ENCODE measurements at places on chromosomes 5 and 9. TPM values are rescaled to one million over a fixed set of nuclear protein-coding genes. Genes with fewer than 3 reads are reported as not detected.
A peak's percentile ranks its signal among the peaks of the same experiment; 100 is the strongest.

- DNase-seq, result peak; percentile 50
Observed at GRCh38 chr5:1593903-1594356, 70.2 kb upstream of the LPCAT1 start.

- no peak for DNase-seq
Observed at GRCh38 chr9:72506615-72507014, 14.8 kb upstream of the TMC1 start.

GRCh38 chr5:157657516-157657915, 5.3 kb upstream of the SOX30 start:
- no peak for DNase-seq

DNA sequence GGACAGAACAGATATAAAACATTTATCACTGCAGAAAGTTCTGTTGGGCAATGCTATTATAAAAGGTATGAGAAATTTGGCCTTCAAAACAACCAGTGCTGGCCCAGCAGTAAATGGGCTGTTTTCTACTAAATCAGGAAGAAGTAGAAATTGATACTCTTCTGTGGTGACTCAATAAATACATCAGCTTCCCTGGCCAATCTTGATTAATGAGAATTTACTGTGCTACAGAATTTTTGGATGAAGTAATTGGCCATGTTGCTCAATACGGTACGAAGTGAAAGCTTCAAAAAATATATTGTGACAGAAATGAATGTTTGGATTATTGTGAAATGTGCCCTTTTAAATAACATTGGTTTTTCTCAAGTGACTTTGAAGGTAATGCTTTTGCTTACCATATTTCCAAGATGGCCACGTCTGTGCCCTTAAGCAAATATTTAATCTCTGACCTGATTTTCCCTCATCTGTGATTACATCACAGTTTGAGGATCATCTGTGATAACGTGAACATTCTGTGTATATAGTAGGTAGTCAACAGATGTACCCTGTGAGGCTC, 4.2 kb downstream of the DNAJA1 start:
- DNase-seq, result no peak

- DNase-seq, result no peak
Observed at GRCh38 chr9:89153232-89154017, 25.2 kb downstream of the SHC3 start.

GRCh38 chr5:6873359-6873758, 160.1 kb downstream of the TENT4A start:
- no peak for DNase-seq

DNA sequence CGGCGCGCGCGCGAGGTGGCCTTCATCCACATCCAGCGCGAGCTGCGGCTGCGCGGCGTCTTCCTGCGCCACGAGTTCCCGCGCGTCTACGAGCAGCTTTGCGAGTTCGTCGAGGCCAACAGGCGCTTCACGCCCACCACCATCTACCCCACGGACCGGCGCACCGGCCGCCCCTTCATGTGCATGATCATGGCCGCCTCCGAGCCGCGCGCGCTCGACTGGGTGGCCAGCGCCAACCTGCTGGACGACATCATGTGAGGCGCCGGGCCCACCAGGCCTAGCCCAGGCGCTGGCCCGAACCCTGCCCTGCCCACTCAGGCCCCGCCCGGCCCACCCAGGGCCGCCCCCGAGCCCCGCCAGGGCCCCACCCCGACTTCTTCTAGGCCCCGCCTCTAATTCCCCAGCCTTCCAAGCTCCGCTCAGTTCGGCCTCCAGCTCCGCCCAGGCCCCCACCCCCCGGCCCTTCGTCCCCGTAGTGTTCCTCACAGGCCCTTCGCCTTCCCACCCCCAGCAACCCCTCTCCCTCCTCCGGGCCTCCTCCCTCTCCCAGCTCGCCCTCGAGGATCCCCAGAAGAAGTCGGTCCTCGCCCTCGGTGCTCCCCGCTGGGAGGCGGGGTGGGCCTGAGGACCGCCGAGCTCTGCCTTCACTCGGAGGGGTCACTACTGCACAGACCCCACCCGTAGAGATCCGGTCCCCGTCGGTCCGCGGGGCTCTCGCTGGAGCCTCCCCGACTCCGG, 2.0 kb upstream of the PHPT1 start:
- peak; percentile 82 for DNase-seq

- no peak for DNase-seq
Observed at GRCh38 chr5:149149942-149150341, 8.6 kb downstream of the ABLIM3 start.

DNA sequence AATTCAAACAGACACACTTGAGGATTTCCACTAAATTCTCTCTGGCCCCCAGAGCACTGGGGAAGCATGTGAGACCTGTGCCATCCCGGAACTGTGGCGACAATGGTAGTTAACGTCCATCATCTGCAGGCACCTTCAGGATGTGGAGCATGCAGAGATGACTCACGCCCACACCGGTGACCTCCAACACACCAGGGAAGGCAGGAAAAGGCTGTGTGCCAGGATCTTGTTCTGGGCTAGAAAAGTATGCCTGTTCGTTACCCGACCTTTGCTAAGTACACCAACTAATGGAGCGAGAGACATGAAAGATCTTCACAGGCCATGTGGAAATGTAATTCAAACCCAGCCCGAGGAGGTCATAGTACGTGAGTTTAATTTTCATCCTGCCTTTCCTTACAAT, 208.8 kb downstream of the MELK start:
- no peak for DNase-seq

GRCh38 chr9:111064160-111064837, 26.0 kb upstream of the LPAR1 start:
- no peak for DNase-seq

DNA sequence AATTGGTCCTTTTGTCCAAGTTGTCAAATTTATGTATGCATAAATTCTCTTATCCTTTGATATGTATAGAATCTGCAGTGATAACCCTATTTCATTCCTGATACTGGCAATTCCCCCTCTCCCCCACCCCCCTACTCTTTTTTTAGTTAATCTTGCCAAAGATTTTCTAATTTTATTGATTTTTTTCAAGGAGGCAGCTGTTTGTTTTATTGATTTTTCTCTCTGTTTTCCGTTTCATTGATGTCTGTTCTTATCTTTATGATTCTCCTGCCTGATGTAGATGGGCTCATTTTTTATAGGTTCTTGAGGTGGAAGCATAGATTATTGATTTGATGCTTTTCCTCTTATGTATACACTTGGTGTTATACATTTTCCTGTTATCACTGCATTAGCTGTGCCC, 34.4 kb downstream of the SMC5 start:
- DNase-seq, result no peak

Gene CDH9
- not detected for total RNA-seq

Gene ZNF883
- total RNA-seq, result not detected

Gene PCDHGB7
- 10.4 TPM for total RNA-seq

Gene PPP3R2
- total RNA-seq, result not detected

Gene TRIM7
- not detected for total RNA-seq

Gene IFNW1
- total RNA-seq, result not detected

Data from Karpas-422 (cell line).